ENCODE measurements at places on chromosomes 2 and 18. TPM values are rescaled to one million over a fixed set of nuclear protein-coding genes. Genes with fewer than 3 reads are reported as not detected.

DNA sequence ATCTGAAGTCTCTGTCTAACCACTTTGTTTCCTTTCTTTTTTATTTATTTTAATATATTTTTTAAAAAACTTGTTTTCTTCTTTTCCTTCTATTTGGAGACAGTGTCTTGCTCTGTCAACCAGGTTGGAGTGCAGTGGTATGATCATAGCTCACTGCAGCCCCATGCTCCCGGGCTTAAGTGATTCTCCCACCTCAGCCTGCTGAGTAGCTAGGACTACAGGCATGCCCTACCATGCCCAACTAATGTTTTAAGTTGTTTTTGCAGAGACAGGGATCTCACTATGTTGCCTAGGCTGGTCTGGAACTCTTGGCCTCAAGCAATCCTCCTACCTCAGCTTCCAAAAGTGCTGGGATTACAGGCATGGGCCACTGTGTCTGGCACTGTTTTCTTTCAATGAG is 81.1 kb upstream of the TLK1 start:
- no peak for DNase-seq

Gene CHRNG
- total RNA-seq: not detected

Gene TTC21B
- 31.2 TPM for total RNA-seq

DNA sequence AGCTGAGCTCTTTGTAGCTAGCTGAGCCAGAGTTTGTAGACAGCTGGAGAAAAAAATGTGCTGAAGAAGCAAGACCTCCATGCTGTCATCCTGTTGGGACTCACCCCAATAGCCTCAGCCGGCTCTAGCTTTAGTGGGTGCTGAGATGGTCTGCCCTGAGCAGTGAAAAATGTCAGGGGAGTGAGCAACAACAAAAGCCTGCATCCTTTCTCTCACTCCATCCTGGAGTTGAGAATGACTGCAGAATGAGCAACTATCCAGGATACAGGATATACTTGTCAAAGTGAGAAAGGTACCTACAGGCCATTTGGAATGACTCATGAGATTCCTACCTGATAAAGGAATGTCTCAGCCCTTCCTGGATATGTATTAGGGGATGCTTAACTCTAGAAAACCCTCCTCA is 146.1 kb upstream of the DLX2 start:
- no peak for DNase-seq

DNA sequence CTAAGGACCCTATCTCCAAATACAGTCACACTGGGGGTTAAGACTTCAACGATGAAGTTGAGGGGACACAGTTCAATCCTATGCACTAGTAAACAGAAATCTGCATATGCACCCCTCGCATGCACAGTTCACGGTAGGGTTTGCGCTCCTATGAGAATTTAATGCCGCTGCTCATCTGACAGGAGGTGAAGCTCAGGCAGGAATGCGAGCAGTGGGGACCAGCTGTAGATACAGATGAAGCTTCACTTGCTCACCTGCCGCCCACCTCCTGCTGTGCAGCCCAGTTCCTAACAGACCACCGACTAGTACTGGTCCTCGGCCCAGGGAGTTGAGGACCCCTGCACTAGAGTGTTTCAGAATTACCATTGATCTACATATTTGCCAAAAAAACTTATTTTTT is 40.0 kb upstream of the FAHD2A start:
- DNase-seq: no peak

GRCh38 chr18:25646971-25647370 is 295.0 kb upstream of the ZNF521 start:
- no peak for DNase-seq
